ENCODE measurements at places on chromosomes 6 and 20. TPM values are rescaled to one million over a fixed set of nuclear protein-coding genes. Genes with fewer than 3 reads are reported as not detected.

GRCh38 chr6:154886471-154886870 is 108.6 kb upstream of the TIAM2 start:
- DNase-seq = no peak

Gene ATP9A
- total RNA-seq = 16.8 TPM

Gene MYLIP
- total RNA-seq = 13.2 TPM

Gene ZNF318
- 14.0 TPM for total RNA-seq
